ENCODE measurements at places on chromosomes 13 and 19. TPM values are rescaled to one million over a fixed set of nuclear protein-coding genes. Genes with fewer than 3 reads are reported as not detected.

DNA sequence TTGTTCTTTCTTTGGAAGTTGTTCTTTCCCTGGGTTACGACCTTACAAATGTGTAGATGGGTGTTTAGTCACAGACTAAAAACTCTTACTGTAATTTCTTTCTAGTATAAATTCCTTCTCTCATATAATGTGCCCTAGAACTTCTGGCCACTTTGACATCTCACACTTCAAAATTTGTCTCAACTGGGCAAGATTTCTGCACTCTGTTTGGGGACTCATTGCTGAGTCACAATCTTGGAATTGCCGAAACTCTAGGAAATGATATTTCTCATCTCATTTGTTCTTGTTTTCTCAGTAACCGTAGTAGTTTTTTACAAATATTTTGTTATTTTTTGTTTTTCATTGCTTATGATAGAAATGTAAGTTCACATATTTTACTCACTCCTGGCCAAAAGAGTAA is 2523.2 kb upstream of the PCDH20 start:
- DNase-seq = no peak

- DNase-seq = no peak
These were observed 42.0 kb upstream of the TDRD3 start for GRCh38 chr13:60355056-60355455.

GRCh38 chr19:50565984-50566903 is 2.0 kb downstream of the LRRC4B start:
- DNase-seq = peak; percentile 45

DNA sequence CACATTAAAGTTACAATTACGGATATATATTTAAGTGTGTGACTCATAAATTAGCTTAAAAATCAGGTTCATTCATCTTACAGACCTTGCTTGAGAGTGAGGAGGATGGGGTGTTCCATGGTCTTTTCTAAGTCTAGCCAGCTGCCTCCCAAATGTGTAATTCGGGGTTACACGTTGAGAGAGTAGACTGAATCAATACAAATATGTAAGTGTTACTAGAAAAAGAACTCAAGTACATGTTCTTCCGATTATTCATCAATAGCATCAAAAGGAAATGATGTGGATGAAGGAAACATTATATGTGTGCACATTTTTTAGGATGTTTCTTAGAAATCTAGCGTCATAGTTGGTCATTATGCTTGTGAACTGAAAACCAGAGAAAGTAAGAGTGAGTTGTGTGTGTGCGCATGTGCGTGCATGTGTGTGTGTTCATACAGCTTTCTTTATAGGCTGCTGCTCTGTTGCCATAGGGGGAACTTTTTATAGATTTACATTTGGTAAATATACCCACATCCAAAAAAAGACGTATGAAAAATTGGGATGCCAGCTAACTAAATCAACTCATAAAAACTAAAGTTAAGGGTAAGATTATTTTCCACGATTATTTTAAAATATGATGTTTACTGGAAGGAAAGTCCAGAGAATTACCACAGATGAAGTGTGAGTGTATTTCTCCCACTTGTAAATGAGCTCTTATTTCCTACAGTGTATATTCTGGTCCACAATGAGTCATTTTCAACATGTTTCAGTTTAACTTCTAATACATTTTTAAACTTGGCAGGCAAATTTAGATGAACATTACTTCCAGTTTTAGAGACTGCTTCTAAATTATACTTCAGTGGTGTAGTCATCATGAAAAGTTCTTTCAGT is 82.4 kb downstream of the PIBF1 start:
- DNase-seq = peak; percentile 10

DNA sequence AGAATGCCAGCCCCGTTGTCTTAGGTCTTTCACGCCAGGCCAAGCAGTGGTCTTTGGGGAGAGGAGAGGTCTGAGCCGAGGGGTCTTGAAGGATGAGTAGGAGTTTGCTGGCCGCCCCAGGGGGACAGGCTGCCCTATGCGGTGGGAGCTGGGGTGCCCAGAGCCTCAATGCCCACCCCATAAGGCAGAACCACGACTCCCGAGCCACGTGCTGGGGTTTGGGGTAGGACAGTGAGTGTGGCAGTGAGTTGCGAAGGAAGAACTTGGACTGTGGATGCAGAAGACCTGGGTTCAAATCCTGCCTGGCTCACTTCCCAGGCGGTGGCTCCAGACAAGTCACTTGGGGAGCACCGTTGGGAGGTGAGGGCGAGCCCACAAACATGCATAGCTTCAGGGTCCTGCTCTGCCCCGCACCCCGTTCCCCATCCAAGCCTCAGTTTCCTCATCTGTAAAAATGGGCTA is 5.5 kb downstream of the RAB11B start:
- no peak for DNase-seq

The SIGLEC8 gene
- not detected for polyA plus RNA-seq

All from hepatocyte (in vitro differentiated cells).